Activated CD8-positive, alpha-beta memory T cell treated with anti-CD3 and anti-CD28 coated beads, Interleukin-2, amount 50 U/mL, for 48 hours (primary cell): ENCODE measurements at places on chromosomes 16 and 17.

- DNase-seq = no peak
Measured at GRCh38 chr17:8369944-8370343, 6.6 kb downstream of the KRABD2 start.

DNA sequence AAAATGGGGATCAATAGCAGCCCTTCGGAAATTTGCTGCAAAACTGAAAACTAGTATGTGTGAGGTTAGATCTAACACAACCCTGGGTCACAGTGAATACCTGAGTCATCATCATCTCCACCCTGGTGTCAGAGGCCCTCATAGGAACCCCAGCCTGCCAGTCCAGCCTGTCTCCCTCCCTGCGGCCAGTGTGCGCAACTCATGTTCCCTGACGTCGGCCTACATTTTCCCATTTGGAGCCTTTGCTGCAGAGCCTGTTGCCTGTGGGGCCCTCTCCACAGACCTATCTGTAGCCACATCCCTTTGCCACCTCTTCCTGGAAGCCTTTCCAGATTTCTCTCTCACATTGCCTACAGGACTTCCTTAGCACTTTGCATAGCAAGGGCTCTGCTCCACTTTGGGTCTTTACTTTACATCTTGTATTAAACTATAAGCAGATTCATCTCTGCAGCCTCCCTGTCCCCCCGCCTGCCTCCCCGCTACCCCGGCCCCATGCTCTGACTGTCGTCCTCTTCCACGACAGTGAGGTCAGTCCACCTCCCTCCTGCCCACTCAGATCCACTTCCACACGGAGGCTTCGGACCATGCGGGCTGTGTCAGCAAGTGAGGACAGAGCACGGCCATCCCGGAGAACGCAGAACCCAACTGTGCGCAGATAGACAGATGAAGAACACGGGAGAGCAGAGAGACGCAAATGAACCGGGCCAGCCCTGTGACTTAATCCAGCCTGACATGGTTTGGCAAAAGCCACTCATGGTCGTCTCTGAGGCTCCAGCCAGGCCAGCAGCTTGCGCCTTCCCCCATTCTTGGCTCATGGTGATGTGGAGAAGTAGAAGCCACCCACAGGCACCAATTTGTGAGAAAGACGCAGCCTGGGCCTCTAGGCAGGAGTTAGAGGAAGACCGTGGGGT is 31.0 kb downstream of the NGFR start:
- DNase-seq = no peak

DNA sequence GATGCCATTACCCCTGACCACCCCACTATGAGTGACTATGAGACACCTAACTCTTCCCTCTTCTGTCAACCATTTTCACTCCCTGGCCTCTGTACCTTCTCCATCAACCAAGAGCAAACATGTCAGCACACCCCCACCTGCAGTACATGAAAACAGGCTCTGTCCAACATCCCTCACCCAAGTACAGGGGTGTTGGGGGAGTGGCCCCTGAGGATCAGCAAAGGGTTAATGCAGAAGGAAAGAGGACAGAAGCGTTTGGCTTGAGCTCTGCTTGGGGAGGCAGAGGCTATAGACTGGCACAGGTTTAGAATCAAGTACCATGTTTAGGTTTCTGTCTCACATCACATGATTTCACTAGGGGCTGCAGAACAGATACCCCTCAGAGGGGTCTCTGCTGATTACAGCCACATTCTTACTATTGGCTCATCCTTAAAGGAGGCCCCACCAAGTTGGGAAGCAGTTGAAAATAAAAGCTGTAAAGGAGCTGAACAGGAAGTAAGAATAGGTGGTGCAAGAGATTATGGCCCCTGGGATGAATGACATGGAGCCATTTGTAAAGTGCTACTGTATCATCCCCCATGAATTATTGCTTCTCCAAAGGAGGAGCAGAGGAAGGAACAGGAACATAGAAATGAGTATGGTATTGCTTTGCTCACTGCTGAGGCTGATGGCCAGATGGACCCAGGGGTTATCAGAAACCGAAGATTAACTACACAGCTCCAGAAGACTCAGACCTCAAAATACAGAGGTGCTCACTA is 2.4 kb upstream of the PSMC3IP start:
- DNase-seq = no peak

- DNase-seq = no peak
Measured at GRCh38 chr16:20826039-20826566, 19.8 kb downstream of the REXO5 start.
